ENCODE measurements at places on chromosomes 5 and 9. TPM values are rescaled to one million over a fixed set of nuclear protein-coding genes. Genes with fewer than 3 reads are reported as not detected.

Gene IL33
- total RNA-seq: 0.67 TPM

Gene SOX30
- not detected for total RNA-seq

Gene ALDH1A1
- total RNA-seq: not detected

Gene FOXD4
- 0.10 TPM for total RNA-seq

Gene BSPRY
- total RNA-seq: 0.04 TPM

Gene BTNL3
- not detected for total RNA-seq

Gene CSF1R
- not detected for total RNA-seq

Gene GABRA6
- total RNA-seq: not detected

Gene TRAF1
- 0.78 TPM for total RNA-seq

Gene RFX3
- 2.5 TPM for total RNA-seq

Gene OR1Q1
- total RNA-seq: not detected

Gene DOLK
- total RNA-seq: 21.1 TPM

Gene PRLR
- 0.07 TPM for total RNA-seq

Gene SLC34A3
- not detected for total RNA-seq

Gene MAST4
- total RNA-seq: 28.3 TPM

Gene IGFBPL1
- total RNA-seq: 0.46 TPM

Gene DMXL1
- total RNA-seq: 9.2 TPM

Gene PCDHA5
- total RNA-seq: not detected

Gene CARD19
- total RNA-seq: 31.1 TPM
